ENCODE measurements at places on chromosomes 13 and 19.

DNA sequence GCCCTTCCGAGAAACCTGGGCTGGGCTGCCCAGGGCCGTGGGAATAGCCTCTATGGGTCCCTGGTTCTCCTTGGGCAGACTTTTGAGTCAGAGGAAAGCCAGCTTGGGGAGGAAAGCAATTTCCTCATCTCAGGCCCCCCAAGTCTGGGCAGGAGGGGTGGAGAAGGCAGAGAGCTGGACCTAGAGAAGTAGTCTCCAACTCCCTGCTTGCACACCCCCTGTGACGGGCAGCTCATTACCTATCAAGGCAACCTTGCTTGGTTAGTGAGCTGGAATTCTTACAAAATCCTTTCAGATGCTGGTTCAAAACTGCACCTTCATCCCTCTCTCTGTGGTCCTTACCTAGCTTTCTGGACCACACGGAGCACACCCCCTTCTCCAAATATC is 33.9 kb downstream of the ACTL9 start:
- no peak for DNase-seq

GRCh38 chr19:3107658-3108057 is 13.5 kb downstream of the GNA11 start:
- DNase-seq, result no peak

DNA sequence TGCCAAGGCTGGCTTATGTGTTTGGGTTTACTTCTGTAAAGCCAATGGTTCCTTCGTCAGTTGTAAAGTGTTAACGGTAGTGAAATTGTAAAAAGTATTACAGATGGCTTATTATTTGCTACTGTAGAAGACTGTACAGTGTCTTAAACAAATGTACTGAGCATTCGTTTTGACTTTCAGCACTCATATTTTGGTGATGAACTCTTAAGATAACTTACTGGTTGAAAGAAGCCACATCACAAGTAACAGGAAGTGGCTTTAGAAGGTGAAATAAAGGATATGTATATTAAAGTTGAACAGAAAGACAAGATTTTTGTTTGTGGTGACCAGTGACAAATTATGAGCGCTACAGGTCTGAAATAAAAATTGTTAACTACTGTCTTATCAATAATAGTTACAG is 64.2 kb downstream of the URI1 start:
- no peak for DNase-seq

DNA sequence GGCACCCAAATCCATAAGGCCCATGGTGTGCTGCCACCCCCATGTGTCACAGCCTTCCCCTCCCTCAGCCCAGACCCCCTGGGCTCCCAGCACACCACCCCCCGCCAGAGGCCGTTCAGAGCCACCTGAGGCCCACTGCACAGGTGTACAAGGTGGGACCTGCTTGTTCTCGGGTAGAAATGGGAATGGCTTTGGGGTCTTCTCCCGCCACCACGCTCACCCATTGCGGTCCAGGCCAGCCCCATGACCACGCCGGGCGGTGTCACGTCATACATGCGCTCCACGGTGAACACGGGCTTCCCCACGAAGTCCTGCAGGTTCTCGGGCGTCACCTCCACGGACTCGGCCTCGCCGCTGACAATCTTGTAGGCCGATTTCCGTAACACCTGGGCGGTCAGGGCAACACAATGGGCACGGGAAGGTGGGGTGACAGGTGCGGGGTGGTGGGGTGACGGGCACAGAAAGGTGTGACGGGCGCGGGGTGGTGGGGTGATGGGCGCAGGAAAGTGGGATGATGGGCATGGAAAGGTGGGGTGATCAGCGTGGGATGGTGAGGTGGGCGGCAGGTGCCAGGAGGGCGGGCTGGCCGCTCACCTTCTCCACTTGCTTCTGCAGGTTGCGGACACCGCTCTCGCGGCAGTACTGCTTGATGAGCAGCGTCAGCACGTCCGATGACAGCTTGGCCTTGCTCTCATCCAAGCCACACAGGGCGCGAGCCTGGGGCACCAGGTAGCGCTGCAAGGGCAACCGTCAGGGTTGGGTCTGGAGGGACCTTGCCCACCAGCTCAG is 4.3 kb downstream of the RPL36 start:
- no peak for DNase-seq

- DNase-seq, result no peak
These were observed 46.5 kb downstream of the LYL1 start for GRCh38 chr19:13056052-13056660.

GRCh38 chr13:45255247-45255987 is 54.6 kb upstream of the KCTD4 start:
- DNase-seq, result no peak

- no peak for DNase-seq
These were observed 478.4 kb downstream of the TSHZ3 start for GRCh38 chr19:30870876-30871275.

DNA sequence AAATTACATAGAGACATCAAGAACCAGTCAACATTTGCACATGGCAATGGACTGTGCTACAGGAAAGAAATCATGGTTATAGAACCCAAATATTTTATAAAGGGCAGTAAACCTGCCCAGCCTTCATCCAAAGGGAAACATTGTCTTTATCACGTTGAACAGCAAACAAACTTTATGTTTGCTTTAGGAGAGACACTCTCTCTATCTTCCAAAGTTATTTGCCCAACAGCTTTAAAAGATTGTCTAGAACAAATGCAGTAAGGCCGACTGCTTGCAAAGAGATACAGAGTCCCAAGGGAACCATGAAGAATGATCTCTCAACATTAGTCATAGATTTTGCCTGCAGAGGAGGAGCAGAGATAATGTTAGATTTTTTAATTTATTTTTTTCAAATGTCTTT is 1323.5 kb upstream of the SLC10A2 start:
- no peak for DNase-seq

DNA sequence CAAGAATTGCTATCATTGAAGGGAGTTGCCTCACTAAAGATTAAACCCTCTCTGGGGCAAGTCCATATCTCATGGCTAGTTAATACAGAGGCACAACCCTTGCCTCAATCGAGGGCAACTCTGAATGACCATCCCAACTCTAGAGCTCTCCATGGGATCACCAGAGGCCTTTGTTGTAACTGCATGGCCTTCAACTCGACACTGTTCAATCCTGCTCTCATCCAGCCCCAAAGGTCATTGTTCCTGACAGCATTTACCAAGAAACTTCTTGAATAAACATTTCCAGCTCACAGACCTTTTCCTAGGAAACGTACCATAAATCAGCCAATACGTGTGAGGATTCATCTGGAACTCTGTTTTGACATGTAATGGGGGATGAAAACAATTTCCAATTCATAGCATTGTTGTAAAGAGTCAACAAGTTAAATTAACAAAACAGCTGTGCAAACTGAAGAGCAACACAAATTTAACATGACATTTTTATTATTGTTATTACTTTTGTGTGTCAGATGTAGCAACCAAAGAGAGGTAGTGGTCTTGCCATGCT is 452.7 kb downstream of the SUCLA2 start:
- no peak for DNase-seq

GRCh38 chr13:97905517-97905916 is 48.0 kb upstream of the IPO5 start:
- DNase-seq, result no peak

DNA sequence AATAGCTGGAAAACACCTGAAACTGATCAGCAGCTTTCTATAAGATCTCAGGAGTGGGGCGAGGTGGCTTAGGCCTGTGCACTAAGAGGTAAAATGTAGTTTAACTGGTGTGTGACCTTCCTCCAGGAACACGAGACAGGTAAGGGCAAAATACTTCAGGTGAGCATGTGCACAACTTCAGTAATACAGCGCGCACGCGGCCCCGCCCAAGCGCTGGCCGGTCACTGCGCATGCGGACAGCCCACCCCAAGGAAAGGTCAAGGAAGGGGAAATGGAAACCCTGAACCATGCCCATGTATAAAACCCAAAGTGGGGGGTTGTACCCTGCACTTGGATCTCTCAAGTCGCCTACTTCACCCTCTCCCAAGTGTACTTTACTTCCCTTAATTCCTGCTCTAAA is 49.4 kb upstream of the ARHGEF7 start:
- DNase-seq, result no peak

DNA sequence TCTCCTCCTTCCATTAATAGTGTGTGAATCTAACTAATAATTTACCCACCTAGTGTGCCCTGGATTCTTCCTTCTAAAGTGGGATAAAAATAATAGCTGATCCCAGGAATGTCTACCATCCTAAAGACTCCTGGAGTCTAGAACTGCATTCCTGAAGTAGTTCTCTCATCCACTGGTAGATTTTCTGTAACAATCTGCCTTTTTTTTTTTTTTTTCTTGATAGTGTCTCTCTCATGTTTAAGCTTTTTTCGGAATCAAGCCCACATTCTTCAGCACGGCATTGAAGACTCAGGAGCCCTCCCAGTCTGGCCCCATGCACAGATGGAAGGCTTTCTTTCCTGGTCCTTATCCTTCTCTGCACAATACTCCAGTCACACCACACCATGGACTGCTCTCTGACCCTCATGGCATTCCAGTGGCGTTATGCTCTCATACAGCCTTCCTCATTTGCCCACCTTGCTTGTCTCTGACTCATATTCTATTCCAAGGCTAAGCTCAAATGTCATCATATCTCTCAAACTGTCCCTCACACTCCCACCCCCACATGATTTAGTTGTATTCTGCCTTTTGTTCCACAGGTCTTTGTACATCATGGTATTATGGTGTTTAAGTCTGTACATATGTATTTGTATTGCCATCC is 68.7 kb upstream of the FRY start:
- no peak for DNase-seq

DNA sequence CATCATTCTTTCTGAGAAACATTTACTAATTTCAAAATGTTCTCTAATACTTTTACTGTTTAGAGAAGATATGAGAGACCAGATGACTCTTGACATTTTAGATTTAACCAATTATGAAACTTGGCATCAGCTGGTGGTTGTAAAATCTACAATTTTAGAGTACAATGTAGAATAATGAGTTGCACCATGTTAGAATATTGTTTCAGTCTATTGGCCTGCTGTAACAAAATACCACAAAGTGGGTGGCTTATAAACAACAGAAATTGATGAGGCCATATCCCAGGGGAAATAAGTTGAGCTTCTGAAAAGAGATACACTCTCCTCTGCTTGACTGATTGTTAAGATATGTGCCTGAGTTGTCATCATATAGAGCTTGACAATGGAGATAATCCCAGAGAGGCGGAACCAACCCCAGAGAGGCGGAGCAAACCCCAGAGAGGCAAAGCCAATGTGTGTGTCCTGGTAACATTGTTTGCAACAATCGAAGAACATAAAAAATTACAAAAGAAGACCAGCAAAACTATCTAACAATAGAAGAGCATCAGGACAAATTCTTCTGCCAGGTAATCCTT is 373.0 kb upstream of the SLITRK1 start:
- DNase-seq, result no peak

DNA sequence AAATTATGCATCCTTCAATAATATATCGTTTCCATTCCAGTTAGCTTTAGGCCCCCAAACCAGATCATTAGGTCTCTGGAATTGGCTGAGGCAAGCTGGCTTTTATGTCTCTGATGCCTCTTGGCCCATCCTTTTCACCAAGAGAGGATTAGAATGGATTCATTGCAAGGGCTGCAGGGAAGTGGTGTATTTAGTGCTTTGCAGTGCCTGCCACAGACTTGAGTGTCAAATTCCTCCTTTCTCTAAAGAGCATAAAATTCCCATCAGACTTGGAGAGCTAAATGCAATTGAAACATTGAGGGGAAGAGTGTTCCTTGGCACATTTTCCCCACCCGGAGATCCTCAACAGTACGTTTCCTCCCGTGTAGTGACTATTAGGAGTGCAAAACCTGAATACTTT is 302.6 kb downstream of the ATP8A2 start:
- no peak for DNase-seq

DNA sequence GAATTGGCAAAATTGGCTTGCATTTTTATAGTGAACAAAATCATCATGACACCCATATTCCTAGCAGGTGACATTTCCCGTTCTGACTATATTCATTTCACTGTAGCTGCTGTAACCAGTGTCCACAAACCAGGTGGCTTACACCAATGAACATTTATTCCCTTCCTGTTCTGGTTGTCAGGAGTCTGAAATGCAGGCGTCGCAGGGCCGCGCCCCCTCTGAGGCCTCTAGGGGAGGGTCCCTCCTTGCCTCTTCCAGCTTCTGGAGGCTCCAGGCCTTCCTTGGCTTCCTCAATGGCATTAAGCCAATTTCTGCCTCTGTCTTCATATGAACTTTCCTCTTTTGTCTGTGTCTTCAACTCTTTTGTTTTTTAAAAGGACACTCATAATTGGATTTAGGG is 6.5 kb upstream of the RLN3 start:
- no peak for DNase-seq

DNA sequence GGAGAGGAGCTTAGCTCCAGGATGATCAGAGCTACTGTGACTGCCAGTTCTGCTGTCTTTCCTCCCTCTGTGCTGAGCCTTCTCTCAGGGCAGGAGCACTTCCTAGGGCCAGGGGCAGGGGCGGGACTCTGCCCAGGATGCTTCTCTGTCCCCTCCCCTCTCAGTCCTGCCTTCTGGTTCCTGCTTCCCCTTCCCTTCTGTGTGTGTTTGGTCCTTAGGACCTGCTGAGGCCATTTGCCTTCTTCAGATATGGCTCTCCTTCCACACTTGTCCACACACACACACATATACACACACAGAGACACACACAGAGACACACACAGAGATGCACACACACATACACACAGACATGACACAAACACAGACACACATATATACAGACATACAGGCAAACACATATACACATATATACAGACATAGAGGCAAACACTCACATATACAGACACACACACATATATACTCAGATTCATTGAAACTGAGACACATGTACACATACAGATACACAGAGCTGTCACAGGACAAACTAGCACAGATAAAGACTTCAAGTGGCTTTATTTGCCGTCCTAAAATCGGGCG is 22.0 kb upstream of the CD177 start:
- DNase-seq, result no peak

DNA sequence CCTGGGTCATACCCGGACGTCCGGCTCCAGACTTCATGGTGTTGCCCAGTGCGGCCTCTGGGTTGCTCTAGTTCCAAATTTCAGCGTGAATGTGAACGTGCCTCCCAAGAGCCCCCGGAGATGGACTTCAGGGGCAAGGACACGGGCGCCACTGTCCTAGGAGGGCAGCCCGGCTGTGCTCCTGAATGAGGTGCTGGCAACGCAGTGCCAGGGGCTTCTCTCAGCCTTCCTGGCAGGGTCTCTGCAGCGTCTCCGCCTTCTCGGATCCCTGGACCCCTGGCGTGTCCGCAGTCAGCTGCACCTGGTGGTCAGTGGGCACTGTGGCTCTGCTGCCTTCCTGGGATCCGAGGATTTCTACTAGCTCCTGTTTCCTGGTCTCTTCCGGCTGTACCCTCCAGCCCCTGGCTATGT is 101.7 kb upstream of the MCF2L start:
- DNase-seq, result no peak

- no peak for DNase-seq
These were observed 1608.8 kb downstream of the OLFM4 start for GRCh38 chr13:54637366-54637765.

- DNase-seq, result no peak
These were observed 52.0 kb downstream of the DIAPH3 start for GRCh38 chr13:60111691-60112090.

All from NCI-H2029 treated with DMSO at 0.1 percent for 48 hours (cell line).